NCI-H774 (cell line): ENCODE measurements at places on chromosomes 1 and 21.

DNA sequence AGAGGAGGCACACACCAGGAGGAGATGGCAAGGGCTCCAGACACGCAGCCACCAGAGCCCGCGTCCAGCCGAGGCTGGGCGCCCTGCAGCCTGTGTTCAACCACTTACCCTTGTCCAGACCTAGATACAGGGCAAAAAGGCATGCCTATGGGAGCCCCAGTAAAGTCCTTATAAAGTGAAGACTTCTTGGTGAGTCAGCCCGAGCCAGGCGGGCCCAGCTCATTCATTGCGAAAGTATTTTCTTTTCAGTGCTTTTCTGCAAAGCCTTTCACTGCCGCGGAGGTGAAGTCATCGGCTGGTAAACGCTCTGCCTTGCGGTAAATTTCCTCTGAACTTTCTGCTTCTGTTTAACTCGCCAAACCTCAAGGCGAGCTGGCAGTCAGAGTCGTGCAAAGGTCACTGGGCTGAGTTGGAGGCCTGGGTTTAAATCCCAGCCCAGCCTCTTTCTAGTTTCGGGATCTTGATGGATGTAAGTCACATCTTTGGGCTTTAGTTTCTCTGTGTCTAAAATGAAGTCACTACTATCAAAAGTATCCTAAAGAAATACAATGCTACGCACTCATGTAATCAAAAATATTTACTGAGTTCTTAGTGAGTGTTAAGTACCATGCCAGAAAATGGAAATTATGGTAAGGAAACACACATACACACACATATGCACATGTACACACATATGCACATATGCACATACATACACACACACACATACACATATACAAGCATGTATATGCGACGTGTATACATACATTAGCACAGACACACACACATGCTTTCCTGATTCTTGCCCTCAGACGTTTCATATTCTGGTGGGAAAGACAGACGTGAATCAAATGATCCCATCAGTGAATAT, 54.7 kb upstream of the IFFO2 start:
- no peak for DNase-seq

GRCh38 chr1:201551877-201552731, 13.2 kb downstream of the NAV1 start:
- no peak for DNase-seq

GRCh38 chr1:206753141-206753540, 17.4 kb upstream of the IL19 start:
- no peak for DNase-seq

DNA sequence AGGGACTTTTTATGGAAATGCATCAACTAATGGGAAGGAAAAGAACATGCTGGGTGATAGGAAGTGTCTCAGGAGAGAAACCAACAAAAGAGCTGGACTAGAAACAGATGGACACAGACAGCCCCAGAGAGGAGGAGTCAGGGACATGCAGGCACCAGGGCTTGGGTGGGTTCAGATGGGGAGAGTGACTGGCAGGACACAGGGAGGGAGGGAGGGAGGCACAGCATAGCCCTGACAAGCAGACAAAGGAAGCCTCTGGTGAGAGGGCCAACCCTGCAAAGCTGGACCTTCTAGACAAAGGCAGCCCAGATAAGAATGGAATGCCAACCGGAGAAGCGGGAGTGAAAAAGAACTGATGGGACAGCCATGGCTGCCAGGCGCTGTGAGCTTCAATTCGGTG, 568.8 kb downstream of the AJAP1 start:
- DNase-seq, result no peak

- no peak for DNase-seq
Observed at GRCh38 chr1:220335668-220336067, 63.4 kb upstream of the RAB3GAP2 start.

- DNase-seq, result peak; percentile 17
Observed at GRCh38 chr1:208100906-208101305, 143.3 kb downstream of the PLXNA2 start.

DNA sequence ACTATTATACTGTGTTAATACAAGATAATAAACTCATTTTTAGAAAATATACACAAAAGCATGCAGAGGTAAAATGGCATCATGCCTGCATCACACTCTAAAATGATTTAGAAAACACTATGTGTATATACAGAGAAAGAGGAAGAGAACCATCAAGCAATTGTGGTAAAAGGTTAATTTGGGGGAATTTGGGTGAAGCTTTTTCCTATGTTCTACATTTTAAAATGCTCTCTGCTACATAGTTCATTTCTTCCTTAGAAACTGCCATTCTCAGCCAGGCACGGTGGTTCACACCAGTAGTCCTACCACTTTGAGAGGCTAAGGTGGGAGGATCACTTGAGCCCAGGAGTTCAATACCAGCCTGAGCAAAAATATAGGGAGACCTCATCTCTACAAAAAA, 44.1 kb downstream of the GON4L start:
- no peak for DNase-seq

GRCh38 chr1:162632698-162633080, 425 bp downstream of the DDR2 start:
- DNase-seq, result no peak

DNA sequence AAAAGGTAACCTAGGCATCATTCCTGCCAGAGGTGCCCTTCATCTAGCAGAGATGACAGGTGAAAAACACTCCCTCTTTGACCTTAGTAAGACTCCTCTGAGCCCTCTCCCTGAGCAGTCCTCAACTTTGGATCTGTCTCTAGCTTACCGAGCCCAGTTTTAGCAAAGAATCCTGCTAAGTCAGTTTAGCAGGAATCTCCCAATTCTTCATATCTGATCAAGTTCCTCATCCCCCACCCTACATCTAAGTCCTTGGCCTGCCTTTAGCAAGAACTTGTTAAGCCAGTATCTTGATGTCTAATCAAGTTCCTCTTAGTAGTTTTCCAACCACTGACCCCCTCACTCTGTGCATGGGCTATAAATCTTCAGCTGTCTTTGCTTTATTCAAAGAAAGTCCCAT, 235.6 kb downstream of the OMA1 start:
- DNase-seq, result no peak

DNA sequence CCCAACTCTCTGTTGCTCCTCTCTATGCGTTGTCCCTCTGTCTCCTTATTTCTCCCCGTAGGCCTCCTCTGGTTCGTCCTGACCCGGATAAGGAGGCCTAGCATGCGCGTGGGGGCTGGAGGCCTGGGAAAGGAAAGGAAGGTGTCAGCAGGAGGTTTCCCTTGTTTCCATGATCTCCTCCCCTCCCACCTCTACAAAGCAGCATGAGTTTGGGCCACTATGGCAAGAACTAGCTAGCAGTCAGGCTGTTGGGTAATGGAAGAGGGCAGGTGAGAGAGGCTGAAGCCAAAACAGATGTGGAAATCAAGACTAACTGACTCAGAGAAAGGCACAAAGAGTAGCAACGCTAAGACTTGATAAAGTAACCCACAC, 687 bp upstream of the SEMA6C start:
- DNase-seq, result no peak

DNA sequence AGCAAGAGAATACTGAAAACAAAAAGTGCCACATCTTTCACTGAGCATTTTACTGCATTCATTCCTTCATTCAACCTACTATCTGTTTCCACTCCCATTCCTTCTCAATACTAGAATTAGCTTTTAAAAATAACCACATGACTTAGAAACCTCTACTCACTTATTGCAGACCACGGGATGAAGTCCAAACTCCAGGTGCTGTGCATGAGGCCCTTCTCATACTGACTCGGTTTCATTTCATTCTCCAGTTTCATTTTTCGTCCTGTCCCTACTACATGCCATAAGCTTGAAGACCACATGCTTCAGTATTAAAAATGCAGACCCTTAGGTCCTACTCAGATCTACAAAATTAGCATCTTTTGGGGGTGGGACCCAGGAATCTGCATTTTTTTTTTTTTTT, 2.3 kb upstream of the BACH1 start:
- DNase-seq, result no peak

DNA sequence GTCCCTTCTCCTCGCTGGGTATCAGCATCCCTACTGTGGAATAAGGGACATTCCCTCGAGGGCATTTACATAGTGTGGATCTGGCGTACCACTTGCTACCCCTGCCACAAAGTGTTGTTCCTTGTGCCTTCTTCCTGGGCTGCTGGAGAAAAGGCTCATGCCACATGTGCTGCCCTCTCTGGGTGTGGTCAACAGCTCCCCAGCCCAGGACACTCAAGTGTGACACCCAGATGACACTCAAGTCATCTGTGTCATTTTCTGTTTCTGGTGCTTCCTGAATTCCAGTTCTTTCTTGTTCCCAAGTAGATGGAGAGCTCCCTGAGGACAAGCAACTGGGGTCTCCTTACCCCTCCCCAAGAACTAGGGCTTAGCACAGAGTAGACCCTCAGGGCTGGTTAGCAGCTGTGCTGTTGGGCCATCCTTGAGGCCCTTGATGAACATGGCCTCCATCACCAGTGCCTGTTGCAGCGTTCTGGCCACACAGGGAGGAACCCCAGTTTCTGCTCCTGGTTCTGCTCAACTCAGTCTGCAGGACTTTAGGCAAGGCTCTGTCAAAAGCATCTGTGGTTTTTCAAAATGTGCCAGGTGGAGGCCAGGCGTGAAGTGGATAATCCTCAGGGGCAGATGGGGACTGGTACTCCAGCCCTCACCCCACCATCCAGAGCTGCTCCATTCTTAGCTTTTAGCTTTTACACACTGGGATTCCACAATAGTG, 49.0 kb upstream of the CLIC4 start:
- DNase-seq, result no peak

DNA sequence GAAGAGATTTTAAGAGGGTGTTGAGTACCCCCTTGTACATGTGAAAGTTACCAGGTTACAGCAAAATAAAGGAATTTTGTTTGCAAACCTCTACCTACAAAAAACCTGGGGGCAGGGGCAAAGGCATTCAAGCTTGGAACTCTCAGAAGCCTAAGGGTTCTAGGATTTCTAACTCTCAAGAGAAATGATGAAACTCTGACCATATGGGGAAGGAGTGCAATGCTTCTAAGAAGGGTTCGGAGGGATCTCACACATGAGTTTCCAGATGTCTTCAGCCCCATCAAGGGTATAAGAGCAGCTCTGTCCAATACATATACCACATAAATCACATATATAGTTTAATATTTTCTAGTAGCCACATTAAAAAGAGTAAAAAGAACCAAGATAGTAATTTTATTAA, 7.3 kb upstream of the FCGR2A start:
- no peak for DNase-seq

DNA sequence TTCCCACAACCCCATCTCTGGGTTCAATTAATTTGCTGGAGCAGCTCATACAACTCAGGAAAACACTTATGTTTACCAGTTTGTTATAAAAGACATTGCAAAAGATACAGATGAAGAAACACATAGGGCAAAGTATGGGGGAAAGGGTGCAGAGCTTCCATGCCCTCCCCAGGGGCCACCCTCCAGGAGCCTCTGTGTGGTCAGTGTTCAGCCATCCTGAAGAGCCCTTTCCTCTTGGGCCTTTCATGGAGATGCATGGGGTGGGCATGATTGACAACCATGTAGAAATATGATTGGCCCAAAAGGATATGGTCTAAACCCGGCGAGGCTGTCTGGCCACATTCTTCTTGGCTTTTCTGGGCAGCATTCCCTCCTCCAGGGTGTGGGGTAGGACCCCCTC, 56.8 kb upstream of the PDE9A start:
- no peak for DNase-seq

DNA sequence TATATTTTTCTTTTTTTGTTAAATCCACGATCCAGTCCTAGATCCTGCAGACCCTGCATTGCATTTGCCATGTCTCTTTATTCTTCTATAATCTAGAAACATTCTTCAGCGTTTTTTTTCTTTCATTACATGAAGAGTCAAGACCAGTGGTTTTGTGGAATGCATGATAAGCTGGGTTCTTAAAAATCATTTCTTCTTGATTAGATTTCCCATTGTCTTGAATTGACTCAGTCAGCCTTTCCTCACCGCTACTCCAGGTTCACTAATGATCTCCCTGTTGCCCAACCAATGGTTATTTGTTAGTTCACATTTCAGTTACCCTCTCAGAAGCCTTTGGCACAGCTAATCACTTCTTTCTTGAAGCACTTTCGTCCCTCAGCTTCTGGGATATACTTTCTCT, 25.2 kb downstream of the CHD1L start:
- no peak for DNase-seq

- DNase-seq, result peak; percentile 63
Observed at GRCh38 chr1:110312188-110313121, 26.7 kb upstream of the RBM15 start.

DNA sequence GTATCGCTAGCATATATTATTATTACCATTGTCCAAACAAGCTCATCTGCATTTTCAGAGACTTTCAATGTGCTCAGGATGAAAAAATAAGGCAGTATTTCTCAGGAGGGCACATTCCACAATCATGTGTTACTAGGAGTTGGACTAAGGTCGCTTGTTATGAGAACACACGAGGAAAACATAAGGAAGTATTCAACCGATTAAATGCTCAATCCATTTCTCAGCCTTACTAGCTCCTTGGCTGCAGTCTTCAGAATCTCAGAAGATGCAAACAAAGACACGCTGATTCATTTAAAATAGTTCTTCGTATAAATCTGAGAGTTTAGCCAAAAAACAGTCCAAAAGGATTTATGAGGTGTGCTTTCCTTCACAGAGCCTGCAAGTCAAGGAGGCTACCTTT, 82.0 kb upstream of the JAK1 start:
- no peak for DNase-seq

GRCh38 chr1:1118011-1118875, 2.4 kb upstream of the C1orf159 start:
- no peak for DNase-seq

DNA sequence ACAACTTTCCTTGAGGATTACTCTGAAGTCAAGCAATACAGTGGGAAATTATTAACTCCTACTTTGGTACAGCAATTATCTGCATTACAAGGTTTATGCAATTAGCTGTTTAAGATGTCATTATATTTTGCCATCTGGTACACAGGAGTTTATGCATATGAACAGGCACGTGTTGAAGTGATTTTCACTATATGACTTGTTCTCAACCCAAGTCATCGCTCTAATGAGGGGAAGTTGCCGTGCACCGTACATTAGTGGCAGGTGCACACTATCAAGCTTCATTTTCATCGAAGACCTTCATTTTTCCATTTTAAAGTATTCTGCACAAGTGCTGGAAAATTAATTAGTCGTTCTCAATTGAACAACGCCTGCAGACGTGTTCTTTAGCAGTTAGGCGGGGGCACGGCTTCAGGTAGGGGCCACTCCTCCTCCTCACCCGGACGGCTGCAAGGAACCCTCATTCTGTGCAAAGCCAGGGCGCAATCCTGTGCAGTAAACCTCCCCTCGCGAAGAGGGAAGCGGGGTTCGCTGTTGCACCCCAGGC, 39.8 kb upstream of the NFIA start:
- no peak for DNase-seq

DNA sequence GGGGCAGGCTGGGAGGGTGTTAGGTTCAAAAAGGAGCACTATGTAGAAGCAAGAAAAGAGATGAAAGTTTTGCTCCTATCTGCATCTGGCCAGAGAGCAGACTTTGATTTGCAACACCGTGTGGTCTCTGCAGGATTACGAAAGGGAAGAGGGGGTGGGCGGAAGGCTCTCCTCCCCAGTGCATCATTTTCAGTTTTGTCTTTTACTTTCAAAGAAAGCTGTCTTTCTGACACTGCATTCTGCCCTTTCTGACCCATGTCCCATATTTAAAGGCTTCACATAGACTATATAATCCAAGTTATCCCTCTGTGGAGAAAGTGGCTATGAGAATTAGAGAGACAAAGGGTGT, 126.5 kb downstream of the RHOU start:
- no peak for DNase-seq
